DMS79 (cell line): ENCODE measurements at places on chromosomes 2 and 18.

- no peak for DNase-seq
Measured at GRCh38 chr2:2567776-2568175, 236.7 kb upstream of the MYT1L start.

DNA sequence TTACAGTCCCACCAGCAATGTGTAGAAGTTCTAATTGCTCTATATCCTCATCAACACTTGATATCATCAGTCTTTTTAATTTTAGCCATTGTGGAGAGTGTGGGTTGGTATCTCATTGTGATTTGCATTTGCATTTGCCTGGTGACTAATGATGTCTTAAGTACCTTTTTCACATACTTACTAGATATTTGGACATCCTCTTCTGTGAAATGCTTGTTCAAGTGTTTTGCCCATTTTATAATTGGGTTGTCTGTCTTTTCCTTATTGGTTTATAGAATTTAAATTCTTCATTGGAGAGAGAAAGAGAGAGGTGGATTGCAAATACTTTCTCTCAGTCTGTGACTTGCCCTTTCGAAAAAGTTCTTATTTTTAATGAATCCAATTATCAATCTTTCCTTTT is 14.0 kb upstream of the PPP1CB start:
- no peak for DNase-seq

GRCh38 chr2:36371928-36372391 is 16.4 kb downstream of the CRIM1 start:
- DNase-seq = no peak

- DNase-seq = peak; percentile 80
Measured at GRCh38 chr18:24491927-24492834, 31.7 kb downstream of the HRH4 start.

- peak; percentile 6 for DNase-seq
Measured at GRCh38 chr2:25851740-25852503, 26.4 kb downstream of the ASXL2 start.

- DNase-seq = no peak
Measured at GRCh38 chr2:11309706-11310105, 34.7 kb downstream of the ROCK2 start.
